ENCODE measurements at places on chromosomes 11 and 22. TPM values are rescaled to one million over a fixed set of nuclear protein-coding genes. Genes with fewer than 3 reads are reported as not detected.

The IL10RA gene
- total RNA-seq = not detected

The SCN3B gene
- under 0.01 TPM for total RNA-seq

The OR5D16 gene
- not detected for total RNA-seq

The GVQW3 gene
- 1.2 TPM for total RNA-seq

The MIOX gene
- not detected for total RNA-seq

The SLC37A2 gene
- total RNA-seq = 0.56 TPM

The CRYBA4 gene
- not detected for total RNA-seq

The GLB1L2 gene
- total RNA-seq = 0.28 TPM

The AP1B1 gene
- total RNA-seq = 39.7 TPM

The GRK3 gene
- total RNA-seq = 2.0 TPM

The NUDT8 gene
- total RNA-seq = 8.8 TPM

The ATP5MG gene
- total RNA-seq = 62.5 TPM

The GNG3 gene
- total RNA-seq = not detected

The NAV2 gene
- total RNA-seq = 6.8 TPM

The OR4C13 gene
- total RNA-seq = not detected

The PDE3B gene
- total RNA-seq = 0.28 TPM

The BAD gene
- 51.0 TPM for total RNA-seq

The MRGPRX1 gene
- total RNA-seq = not detected

The ZDHHC8 gene
- 5.1 TPM for total RNA-seq

The NTM gene
- 43.3 TPM for total RNA-seq

The FJX1 gene
- total RNA-seq = 156 TPM

The KRTAP5-10 gene
- not detected for total RNA-seq

The TRIM29 gene
- not detected for total RNA-seq
